ENCODE measurements at places on chromosomes 1 and 21.

GRCh38 chr1:196660852-196661251 is 9.0 kb downstream of the CFH start:
- DNase-seq: peak; percentile 10

DNA sequence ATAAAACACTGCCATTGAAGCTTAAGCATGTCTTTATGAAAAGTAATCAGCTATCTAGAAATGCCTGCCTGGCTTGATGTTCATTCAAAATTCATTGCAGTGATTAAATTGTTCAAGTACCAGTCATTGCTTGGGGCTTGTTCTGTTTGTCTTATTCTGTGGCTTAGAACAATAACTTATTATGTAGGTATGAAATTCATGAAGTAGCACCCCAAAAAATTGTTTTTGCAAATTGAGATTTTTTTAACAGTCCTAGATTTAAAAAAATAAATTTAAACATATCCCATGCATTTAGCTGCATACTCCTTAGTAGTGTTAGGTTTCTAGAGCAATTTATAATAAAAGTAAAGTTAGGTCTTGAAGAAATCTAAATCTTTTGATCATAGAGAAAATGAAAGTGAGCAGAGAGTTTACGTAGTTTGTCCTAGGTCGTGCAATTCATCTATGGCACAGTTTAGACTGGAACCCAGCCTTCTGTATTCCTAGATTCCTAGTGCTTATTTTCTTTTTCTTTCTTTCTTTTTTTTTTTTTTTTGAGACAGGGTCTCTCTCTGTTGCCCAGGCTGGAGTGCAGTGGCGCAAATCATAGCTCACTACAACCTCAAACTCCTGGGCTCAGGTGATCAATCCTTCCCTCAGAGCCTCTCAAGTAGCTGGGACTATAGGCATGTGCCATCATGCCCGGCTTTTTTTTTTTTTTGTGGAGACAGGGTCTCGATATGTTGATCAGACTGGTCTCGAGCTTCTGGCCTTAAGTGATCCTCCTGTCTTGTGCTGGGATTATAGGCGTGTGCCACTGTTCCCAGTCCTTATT is 9.3 kb downstream of the MIER1 start:
- no peak for DNase-seq

DNA sequence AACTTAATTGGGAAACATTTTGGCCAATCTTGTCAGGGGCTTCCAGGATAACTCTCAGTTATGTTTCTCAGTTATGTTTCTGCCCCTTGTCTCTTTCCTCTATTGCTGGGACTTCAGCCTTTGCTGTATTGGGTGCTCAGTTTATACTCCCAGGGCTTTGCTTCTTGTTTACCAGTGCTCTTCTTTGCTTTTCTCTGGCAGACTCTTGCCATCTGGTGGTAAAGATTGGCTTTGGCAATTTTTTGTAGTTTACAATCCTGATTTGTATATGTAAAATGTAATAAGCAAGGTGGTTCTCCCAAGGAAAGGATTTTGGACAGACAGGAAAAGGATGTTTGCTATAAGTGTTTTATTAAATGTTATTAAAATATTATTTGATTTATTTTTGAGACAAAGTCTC is 37.9 kb downstream of the FABP3 start:
- DNase-seq: peak; percentile 6

DNA sequence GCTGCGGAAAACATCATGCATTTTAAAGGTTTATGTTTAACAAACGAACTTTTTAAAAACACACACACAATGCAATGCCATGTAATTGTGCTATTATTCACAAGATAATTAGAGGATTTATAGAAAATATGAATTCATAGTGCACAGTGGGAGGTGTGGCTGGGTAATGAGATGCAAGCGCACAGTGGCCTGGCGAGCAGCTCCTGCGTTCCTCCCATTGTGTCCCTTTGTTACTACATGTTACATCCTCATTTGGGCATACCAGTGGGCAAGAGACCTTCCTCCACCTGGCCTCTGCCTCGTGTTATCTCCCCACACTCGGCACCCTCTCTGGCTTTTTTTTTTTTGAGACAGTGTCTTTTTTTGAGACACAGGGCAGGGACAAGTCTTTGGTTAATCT is 30.0 kb upstream of the TENT5B start:
- DNase-seq: no peak

- DNase-seq: peak; percentile 79
These were observed 66.2 kb upstream of the IRF2BP2 start for GRCh38 chr1:234676103-234676594.

DNA sequence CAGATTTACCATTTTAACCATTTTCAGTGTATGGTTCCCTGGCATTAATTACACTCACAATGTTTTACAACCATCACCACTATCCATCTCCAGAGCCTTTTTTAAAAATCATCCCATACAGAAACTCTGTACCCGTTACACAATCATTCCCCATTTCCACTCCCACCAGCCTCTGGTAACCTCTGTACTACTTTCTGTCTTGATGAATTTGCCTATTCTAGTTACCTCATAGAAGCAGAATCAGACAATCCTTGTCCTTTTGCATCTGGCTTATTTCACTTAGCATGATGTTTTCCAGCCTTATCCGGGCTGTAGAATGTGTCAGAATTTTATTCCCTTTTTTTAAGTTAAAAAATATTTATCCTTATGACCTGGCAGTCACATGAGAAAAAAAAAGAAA is 33.0 kb downstream of the PGM1 start:
- DNase-seq: no peak

DNA sequence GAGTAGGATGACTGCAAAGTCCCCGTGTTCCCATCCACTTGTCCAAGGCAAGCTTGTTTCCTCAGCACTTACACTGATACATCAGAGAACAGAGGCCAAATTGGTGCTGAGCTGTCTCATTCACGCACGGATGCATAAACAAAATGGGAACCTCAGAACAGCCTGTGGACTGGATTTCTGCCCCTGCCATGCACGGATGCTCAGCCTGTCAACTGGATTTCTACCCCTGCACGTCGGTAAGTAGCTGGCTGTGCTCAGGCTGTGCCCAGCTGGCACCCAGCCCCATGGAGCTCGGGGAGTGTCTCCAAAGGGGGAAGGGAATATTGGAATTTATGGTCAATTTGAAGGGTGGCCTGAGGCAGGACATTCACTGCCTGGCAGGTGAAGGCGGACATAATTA is 40.8 kb upstream of the TMPRSS2 start:
- DNase-seq: no peak

GRCh38 chr1:9717193-9718005 is 65.9 kb downstream of the PIK3CD start:
- peak; percentile 93 for DNase-seq

GRCh38 chr1:54012863-54013262 is 5.1 kb downstream of the LDLRAD1 start:
- DNase-seq: no peak

- DNase-seq: peak; percentile 15
These were observed 512 bp downstream of the FBLIM1 start for GRCh38 chr1:15758953-15759661.

DNA sequence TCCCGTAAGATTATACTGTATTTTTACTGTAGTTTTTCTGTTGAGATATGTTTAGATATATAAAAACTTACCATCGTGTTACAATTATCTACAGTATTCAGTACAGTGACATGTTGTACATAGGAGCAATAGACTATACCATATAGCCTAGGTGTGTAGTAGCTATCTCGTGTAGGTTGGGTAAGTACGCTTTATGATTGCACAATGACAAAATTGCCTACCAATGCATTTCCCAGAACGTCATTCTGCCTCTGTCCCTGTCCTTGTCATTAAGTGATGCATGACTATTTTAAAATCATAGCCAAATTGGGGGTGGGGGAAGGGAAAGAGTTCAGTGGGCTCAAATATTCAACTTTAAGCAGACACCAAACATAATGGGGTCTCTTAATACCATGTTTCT is 233.8 kb upstream of the TMEM51 start:
- no peak for DNase-seq

- DNase-seq: no peak
These were observed 56.2 kb downstream of the STUM start for GRCh38 chr1:226604560-226605317.

- DNase-seq: no peak
These were observed 24.7 kb upstream of the CNN3 start for GRCh38 chr1:94951509-94952208.

DNA sequence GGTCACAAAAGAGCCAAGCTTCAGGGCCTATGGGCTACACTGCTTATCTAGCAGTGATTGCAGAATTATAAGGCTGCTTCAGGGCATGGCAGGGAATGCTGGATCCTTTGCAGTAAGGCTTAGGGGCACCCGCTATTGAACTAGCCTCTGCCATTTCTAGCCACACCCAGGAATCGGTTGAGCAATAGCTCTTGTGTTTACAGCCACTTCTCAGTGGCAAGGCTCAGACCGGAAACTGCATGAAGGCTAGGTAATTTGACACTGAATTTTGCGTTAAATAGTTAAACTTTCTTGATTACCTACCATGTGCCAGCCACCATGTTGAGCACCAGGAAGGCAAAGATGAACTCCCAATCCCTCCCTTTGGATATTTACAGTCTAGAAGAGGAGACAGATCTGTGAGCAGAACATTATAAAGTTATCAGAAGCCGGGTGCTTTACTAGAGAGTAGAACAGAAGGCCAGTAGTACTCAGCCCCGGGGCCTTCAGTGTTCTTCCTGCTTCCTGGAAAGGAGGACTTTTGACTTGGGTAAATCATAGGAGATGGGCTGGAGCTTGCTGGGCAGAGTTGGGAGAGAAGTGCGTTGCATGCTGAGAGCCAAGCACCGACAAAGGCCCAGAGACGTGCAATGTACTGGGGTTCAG is 98.6 kb upstream of the LPGAT1 start:
- no peak for DNase-seq

- no peak for DNase-seq
These were observed 27.8 kb upstream of the GPR153 start for GRCh38 chr1:6288665-6289064.

DNA sequence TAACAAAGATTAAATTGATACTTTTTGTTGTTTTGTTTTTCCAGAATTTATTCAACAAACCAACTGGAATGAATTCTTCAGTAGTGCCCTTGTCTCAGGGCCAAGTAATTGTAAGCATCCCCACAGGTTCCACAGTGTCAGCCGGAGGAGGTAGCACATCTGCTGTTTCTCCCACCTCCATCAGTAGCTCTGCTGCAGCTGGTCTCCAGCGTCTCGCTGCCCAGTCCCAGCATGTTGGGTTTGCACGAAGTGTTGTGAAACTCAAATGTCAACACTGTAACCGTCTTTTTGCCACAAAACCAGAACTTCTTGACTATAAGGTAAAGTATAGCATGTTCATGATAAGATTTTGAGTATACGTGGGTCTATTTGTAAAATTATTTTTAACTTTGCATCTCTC is 118.5 kb downstream of the ZMYM4 start:
- no peak for DNase-seq

DNA sequence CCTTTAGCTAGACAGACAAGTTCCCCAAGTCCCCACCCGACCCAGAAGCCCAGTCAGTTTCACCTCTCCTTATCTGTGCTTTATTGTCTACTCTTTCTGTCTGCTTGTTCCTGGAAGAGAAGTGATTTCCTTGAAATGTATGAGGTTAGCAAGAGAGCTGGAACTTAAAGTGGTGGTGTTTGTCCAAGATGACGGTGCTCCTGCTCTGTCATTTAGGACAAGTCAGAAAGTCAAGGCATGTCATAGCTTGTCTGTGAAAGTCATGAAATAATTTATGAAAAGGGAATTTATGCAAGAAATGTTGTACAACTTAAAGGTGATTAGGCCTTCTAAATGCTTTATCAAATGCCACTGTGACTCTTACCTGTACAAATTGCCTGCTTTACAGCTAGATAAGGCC is 178.1 kb downstream of the PLA2G4A start:
- DNase-seq: no peak

DNA sequence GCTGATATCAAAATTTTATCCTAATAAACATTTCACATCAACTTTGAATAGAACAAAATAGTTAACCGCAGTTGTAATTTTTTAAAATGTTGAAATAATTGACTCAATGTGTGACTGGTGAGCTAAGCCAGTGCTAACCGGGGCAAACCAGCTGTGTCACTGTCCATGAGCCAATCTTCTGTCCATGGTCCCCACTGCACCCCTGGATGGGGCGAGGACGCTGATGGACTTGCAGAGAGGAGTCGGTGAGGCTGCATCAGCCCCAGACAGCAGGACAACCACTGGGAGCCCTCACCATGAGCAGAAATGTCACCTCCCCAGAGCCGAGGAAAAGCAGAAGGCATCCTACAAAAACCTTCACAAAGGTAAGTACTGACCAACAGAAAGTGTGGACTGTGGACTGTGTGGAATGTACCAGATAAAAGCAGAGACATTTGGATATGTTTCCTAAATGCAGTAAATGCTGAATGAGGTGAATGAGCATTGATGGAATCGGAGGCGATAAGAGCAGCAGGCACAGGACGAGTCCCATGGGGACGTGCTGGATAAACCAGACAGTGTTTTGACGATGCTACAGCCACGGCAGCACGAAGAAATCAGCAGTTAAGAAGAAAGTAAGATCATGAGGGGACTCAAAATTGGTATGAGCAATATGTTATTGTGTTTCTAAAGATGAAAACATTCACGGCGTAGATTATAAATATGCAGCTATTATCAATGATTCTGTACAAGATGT is 115.0 kb upstream of the BACE2 start:
- DNase-seq: no peak

- DNase-seq: no peak
These were observed 12.0 kb upstream of the SLC2A5 start for GRCh38 chr1:9081473-9081872.

GRCh38 chr1:228786361-228787129 is 51.3 kb downstream of the RHOU start:
- no peak for DNase-seq

GRCh38 chr1:22288593-22289241 is 145.8 kb upstream of the WNT4 start:
- DNase-seq: no peak

- no peak for DNase-seq
These were observed 150.8 kb upstream of the PTGFR start for GRCh38 chr1:78340006-78340405.

DNA sequence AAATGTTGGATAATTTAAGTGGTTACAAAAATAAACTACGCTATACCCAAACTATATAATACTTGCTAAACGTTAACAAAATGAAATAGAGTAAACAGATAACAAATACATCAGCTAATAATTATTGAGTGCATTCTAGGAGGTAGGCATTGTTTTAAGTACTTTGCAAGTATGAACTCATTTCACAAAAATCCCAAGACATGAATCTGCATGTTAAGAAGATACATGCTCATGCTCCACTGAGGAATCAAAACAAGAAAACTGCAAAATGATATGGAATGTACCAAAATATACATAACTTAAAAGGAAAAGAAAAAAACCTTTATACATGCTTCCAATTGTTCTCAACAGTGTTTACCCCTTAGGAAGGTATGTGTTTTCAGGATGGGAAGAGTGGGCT is 2.5 kb downstream of the FRRS1 start:
- DNase-seq: no peak

DNA sequence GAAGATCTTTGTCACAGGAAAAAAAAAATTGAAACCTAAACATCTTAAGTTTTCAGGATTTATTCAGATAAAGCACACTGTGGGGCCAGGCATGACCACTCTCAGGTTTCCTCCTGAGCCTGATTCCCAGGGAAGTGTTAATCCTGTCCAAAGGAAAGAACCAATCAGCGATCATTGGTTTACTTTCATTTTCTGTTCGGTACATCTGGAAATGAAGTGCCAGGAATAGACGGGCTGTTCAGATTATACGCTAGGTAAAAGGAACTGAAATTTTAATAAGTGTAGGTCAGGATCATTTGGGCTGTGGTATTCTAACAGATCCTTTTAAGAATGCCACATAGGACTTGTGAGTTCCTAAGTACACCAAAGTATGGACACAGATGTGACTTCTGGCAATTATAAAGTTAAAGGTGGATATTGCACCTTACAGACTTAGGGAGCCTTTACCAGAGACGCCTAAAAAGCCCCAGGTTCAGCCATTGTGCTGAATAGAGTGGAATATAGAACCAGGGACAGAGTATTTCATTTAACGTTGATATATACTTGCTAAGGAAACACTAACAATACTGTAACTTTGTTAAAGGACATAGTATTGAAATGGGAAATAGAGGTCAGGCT is 9.3 kb upstream of the CACYBP start:
- DNase-seq: no peak
